NCI-H1694 (cell line): ENCODE measurements at places on chromosomes 3 and 15.

GRCh38 chr15:62208367-62208766, 43.3 kb upstream of the C2CD4B start:
- no peak for DNase-seq

DNA sequence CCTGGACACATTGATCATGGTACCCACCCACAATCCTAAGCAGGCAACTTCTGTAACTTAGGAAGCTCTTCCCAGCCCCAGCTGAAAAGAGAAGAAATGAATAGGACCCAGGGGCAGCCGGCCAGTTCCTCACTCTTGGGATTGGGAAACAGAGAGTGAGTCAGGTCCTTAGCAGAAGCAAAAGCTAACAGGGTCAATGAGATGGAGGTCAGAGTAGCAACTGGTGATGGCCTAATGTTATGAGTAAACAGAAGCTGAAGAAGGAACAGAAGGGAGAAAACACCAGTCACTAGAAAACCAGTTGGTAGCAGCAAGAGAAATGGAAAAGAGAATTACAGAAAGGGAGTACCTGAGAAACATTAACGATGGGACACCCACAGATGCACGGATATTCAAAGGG, 20.0 kb downstream of the RIOX2 start:
- DNase-seq = no peak

DNA sequence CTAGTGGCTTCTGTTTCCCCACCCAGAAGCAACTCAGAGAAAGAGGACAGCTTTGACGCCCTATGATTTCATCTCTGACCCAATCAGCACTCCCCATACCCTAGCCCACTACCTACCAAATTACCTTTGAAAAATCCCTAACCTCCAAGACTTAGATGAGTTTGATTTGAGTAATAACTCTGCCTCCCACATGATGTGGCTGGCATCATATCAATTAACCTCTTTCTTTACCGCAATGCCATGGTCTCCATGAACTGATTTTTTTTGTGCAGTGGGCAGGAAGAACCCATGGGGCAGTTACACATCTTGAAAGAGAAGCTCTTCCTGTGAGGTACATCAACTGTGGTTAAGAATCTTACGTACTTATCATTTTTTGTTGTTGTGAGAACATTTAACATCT, 25.5 kb upstream of the APOD start:
- no peak for DNase-seq

- no peak for DNase-seq
These were observed 112.4 kb upstream of the BHLHE40 start for GRCh38 chr3:4866866-4867265.

- DNase-seq = no peak
These were observed 167.8 kb upstream of the KBTBD8 start for GRCh38 chr3:66830301-66830700.

DNA sequence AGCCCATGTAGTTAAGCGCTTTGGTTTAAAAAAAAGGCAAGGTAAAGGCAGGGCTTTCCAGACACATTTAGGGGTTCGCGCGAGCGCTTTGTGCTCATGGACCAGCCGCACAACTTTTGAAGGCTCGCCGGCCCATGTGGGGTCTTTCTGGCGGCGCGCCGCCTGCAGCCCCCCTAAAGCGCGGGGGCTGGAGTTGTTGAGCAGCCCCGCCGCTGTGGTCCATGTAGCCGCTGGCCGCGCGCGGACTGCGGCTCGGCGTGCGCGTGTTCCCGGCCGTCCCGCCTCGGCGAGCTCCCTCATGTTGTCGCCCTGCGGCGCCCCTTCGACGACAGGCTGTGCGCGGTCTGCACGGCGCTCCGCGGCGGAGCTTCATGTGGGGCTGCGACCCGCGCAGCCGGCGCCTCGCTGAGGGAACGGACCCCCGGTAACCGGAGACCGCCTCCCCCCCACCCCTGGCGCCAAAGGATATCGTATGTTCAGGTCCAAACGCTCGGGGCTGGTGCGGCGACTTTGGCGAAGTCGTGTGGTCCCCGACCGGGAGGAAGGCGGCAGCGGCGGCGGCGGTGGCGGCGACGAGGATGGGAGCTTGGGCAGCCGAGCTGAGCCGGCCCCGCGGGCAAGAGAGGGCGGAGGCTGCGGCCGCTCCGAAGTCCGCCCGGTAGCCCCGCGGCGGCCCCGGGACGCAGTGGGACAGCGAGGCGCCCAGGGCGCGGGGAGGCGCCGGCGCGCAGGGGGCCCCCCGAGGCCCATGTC, 927 bp downstream of the SMAD6 start:
- DNase-seq = no peak

- no peak for DNase-seq
These were observed 10.7 kb downstream of the PLXNB1 start for GRCh38 chr3:48419149-48419548.

DNA sequence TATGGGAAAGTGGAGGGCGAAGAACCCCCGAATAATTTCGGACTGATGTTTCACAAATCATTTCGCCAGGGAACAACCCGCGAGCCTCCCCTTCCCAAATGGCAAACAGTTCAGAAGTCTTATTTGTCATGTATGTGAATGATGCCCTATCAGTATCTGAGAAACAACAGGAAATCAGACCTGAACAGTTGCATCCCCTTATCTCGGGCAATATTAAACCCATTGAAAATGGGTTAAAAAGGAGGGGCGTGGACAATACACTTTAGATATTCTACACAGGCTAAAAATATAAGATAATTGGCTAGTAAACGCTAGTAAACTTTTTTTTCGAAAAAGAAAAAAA, 1003.3 kb upstream of the NR2F2 start:
- no peak for DNase-seq

- no peak for DNase-seq
These were observed 2.4 kb downstream of the PML start for GRCh38 chr15:73996939-73997338.

GRCh38 chr3:68706536-68706935, 225.8 kb downstream of the TAFA4 start:
- DNase-seq = no peak

- DNase-seq = no peak
These were observed 190.6 kb upstream of the ARPP21 start for GRCh38 chr3:35448681-35449080.

GRCh38 chr3:171748064-171748924, 62.0 kb downstream of the PLD1 start:
- DNase-seq = no peak

- no peak for DNase-seq
These were observed 54.3 kb upstream of the CCR4 start for GRCh38 chr3:32897001-32897601.

- DNase-seq = no peak
These were observed 152.8 kb downstream of the GABRG3 start for GRCh38 chr15:27123808-27124207.

GRCh38 chr15:63928185-63928842, 94.6 kb upstream of the HERC1 start:
- no peak for DNase-seq

- no peak for DNase-seq
These were observed 14.5 kb downstream of the TNIK start for GRCh38 chr3:171445620-171446204.

- no peak for DNase-seq
These were observed 41.8 kb upstream of the GAP43 start for GRCh38 chr3:115581362-115582135.

DNA sequence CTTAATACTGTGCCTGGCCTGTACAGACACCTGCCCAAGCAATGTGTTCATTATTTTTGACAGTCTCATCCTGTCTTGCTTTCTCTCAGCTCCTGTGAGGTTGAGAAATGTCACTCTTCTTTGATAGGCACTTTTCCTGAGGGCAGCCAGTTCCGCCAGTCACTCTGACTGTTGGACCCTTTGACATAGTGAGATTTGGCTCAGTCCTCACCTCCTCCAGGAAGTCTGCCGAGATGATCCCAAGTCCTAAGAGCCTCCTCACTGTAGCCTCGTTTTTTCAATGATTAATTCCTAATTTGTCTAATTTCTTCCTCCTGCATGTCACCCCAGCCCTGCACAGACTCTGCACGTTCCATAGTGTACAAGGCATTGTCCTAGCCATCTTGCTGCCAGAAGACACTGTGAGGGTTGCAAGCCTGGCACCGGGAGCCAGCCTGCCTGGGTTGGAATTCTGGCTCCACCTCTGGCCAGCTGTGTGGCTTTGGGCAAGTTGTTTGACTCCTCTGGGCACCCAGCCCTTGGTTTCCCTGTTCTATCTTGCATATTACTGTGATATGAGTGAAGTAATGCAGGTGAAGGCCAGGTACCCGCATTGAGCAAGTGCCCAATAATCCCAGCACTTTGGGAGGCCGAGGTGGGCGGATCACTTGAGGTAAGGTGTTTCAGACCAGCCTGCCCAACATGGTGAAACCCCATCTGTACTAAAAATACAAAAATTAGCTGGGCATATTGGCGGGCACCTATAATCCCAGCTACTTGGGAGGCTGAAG, 24.3 kb downstream of the RPLP1 start:
- DNase-seq = no peak

- peak; percentile 37 for DNase-seq
These were observed 63.0 kb downstream of the VPS8 start for GRCh38 chr3:184874709-184875644.

DNA sequence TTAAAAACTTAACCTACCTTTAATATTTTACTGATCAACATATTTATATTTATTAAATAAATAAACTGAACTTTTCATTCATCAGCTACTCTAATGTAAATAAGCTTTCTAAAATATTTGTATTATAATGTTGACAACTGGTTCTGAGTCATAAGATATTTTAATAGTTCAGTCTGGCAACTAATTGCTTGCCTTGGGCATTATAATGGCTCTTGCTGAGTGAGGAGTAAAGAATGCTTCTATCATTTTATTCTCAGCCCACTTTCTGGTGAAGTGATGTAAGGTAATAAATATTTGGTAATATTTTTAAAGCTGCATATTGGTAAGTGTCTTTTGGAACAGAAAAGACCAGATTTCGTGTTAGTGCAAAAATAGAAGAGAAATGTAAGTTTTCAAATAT, 81.5 kb downstream of the DIPK2A start:
- DNase-seq = no peak

GRCh38 chr15:90529011-90529370, 732 bp upstream of the CRTC3 start:
- no peak for DNase-seq

DNA sequence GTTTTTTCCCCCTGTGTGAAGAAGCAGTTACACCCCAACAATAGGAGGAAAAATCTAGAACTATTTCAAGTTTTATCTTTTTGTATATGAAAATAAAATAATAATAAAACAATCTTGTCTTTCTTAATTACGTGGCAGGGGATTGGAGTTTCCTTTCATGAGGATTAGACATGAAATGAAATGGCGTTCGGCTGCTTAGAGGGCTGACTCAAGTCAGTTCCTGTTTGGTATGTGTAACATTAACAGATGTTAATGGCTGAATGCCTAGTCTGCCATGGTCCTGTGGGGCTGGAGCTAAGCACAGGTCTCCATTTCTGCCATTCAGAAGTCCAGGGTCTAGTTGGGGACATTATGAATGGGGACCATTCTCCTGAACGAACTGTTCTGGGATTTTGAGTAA, 3.1 kb upstream of the EXOG start:
- no peak for DNase-seq

- no peak for DNase-seq
These were observed 5.9 kb downstream of the KY start for GRCh38 chr3:134644731-134645514.

- DNase-seq = no peak
These were observed 49.7 kb upstream of the SKIL start for GRCh38 chr3:170307671-170308405.

DNA sequence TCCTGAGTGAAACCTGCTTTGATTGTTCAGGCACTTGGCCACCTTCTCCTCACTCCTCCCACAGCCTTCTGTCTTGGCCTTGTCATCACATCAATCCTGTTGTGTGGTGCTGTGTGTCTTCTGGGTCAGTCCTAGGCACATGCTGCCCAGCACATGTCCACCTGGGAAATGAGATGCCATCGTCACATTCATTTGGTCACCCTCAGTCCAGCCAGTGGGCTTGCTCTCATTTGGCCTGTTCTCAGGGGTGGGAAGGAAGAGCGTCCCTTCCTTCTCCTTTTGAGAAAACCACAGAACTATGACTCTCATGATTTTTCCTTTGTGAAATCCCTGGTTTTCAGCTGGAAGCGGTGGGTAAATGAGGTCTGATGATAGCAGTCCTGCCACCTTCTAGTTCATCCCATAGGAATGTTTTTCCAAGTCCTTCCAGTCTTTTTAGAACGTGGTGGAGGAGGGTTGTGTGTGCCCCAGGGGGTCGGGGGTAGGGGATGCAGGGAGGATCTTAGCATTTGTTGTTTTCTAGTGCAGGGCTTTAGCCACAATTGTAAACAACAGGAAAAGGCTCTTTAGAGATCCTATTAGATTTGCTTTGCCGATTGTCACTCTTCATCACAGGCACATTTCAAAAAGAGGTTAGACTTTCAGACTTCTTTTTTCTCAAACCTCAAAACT, 8.4 kb upstream of the PLA1A start:
- no peak for DNase-seq

DNA sequence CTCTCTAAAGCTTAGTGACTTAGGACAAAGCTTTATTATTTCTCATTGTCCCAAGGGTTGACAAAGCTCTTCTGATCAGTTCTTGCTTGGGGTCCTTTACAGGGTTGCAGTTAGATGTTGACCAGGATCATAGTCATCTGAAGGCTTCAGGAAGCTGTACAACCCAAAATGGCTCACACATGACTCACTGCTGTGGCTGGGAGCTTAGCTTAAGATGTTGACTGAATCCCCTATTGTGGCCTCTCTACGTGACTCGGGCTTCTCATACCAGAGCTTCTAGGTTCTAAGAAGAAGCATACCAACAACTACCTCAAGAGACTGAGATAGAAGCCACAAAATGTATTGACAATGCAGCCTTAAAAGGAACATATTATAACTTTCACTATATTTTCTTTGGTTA, 569.6 kb upstream of the ROBO2 start:
- no peak for DNase-seq

GRCh38 chr3:184472723-184473428, 88.7 kb upstream of the EPHB3 start:
- DNase-seq = no peak

DNA sequence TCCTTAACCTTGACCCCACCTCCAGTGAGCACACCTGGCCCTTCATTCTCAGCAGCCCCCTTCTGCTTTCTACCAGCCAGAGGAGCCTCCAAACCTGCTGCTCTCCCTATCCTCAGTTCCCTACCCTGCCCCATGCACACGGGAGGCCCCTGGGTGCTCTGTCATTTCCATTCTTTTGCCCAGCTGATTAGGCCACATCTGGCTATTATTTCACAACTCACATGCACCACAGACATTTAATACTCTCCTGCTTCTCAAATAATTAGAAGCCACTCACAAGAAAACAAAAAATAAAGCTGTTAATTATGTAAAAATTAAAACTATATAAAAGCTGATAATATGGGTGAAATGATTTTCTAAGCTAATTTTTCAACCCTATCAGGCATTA, 50.7 kb downstream of the MYLK start:
- DNase-seq = no peak

DNA sequence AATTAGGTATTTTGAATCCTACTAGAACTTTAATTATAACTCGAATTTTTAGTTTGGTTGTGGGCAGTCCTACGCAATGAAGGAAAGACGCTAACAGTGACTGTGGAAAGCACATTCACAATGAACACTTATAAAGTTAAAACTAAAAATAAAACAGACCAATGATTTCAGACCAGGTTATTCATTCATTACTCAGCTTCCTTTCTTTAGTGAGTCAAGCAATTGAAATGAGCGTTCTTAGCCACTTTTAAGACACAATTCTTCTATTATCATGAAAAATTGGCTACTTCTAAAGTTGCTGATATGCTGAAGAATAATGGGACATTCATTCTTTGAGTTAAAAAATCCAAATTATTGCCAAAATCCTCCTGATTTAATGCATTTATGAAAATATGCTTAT, 66.0 kb upstream of the CMSS1 start:
- no peak for DNase-seq

GRCh38 chr15:92583096-92584034, 72.2 kb downstream of the FAM174B start:
- no peak for DNase-seq

- no peak for DNase-seq
These were observed 228.8 kb downstream of the DIPK2A start for GRCh38 chr3:144200466-144200865.
